ENCODE measurements at places on chromosomes 1 and 21.

DNA sequence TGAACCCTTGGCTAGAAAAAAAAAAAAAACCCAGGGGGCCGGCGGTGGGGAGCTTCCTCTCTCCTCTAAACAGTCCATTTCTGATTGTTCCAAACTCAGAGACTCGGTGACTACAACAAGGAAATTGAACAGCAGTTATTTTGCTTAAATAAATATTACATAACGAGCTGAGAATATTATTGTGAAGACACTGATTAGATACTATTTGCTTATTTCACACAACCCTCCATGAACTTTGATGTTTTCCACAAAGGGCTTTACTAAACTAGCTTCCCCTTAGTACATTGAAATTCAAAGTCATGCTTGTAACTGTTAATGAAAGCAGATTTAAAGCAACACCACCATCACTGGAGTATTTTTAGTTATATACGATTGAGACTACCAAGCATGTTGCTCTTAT lies at the start of gene CFHR5:
Gene CFHR5 (plus strand): TSS at position 279 of the 400 bp plus-strand sequence. CDS start 109 bp downstream, at position 388.
- no peaks in the 10 kb centered on the region for H3K4me1 ChIP-seq
- no peak within 1 kb of the TSS for H3K27ac ChIP-seq
- H3K36me3 ChIP-seq, result no peaks in the 10 kb centered on the region
- H3K4me3 ChIP-seq, result no peak within 1 kb of the TSS
- DNase-seq, result no peak
- no peaks in the 10 kb centered on the region for H3K27me3 ChIP-seq

GRCh38 chr1:220451532-220451931 lies 76.4 kb upstream of the MARK1 start:
- no peaks in the 10 kb centered on the region for H3K36me3 ChIP-seq
- no peak overlapping the region for H3K4me3 ChIP-seq
- no peaks in the 10 kb centered on the region for H3K4me1 ChIP-seq
- H3K27me3 ChIP-seq, result no peaks in the 10 kb centered on the region

DNA sequence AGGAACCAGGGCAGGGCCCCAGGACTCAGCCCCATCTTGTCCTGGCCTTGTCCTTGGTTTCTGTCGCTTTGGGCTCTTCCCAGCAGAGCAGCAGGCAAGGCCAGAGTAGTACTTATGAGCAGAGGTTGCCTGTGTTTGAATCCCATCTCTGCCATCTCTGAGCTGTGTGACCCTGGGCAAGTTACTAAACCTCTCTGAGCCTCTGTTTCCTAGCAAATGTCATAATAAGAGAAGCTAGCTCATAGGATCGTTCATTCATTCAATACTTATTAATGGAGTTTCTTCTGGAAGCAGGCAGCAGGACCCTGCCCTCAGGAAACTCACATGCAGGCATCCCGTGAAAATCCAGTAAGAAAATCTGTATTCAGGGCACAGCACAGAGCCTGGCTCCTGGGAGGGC lies 84.3 kb downstream of the FBXO2 start:
- H3K4me3 ChIP-seq, result no peak overlapping the region
- H3K27ac ChIP-seq, result no peak overlapping the region
- H3K27me3 ChIP-seq, result no peaks in the 10 kb centered on the region
- no peak for DNase-seq

GRCh38 chr1:234176000-234176399 lies 197.3 kb upstream of the COA6 start:
- H3K36me3 ChIP-seq, result no peaks in the 10 kb centered on the region
- DNase-seq, result no peak
- H3K4me3 ChIP-seq, result no peak overlapping the region
- H3K27ac ChIP-seq, result peak overlapping the region; percentile 51
- peaks cover 38% of the 10 kb centered on the region for H3K4me1 ChIP-seq
- H3K27me3 ChIP-seq, result no peaks in the 10 kb centered on the region

GRCh38 chr1:109335091-109335490 lies 28.3 kb upstream of the MYBPHL start:
- H3K27ac ChIP-seq, result no peak overlapping the region
- no peaks in the 10 kb centered on the region for H3K27me3 ChIP-seq
- no peak for DNase-seq
- no peak overlapping the region for H3K4me3 ChIP-seq
- no peaks in the 10 kb centered on the region for H3K4me1 ChIP-seq
- peaks cover 85% of the 10 kb centered on the region for H3K36me3 ChIP-seq

DNA sequence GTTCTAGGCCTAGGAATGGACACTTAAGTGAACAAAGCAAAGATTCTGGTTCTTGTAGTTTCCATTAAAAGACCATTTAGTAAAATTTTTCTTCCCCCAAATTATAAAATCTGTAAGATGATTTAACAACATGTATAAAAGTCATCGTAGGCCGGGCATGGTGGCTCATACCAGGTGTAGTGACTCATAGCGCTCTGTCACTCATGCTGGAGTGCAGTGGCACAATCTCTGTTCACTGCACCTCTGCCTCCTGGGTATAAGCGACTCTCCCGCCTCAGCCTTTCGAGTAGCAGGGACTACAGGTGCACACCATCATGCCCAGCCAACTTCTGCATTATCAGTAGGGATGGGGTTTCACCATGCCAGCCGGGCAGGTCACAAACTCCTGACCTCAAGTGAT lies 9.1 kb downstream of the ASPM start:
- no peak for DNase-seq
- no peaks in the 10 kb centered on the region for H3K27me3 ChIP-seq
- no peak overlapping the region for H3K27ac ChIP-seq
- H3K4me3 ChIP-seq, result no peak overlapping the region

DNA sequence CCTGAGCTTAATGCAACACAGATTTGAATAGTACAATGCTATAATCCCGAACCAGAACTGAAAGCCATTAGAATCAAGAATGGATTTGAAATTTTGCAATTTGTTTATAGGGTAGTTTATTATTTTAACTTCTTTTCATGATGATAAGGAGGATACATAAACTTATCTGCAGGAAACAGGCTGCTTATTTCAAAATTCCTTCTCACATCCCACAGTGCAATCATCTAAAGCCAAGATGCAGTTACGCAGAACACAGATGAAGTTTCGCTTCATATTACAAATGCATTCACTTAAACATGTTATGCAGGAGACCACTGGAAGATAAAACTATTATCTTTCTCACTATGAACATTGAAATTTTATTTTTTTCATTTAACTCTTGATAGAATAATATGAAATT lies 1019.6 kb downstream of the PLA2G4A start:
- H3K4me1 ChIP-seq, result no peaks in the 10 kb centered on the region
- H3K27ac ChIP-seq, result no peak overlapping the region
- H3K36me3 ChIP-seq, result no peaks in the 10 kb centered on the region
- H3K27me3 ChIP-seq, result no peaks in the 10 kb centered on the region
- no peak overlapping the region for H3K4me3 ChIP-seq

DNA sequence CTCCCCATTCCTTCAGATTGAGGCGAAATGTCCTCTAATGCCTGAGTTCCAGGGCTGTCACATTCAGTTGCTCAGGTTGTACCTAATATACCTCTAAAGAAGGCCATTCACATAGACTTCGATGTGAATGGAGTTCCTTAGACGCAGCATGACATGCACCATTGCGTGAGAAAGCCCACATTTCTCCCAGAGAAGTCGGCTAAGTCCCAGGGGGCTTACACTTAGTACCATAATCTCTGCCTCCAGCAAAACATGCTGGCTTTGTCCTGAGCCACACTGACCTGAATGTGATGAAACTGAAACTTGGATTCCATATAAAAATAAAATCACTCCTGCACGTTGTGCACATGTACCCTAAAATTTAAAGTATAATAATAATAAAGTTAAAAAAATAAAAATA lies 23.2 kb upstream of the SLC2A1 start:
- no peak for DNase-seq
- H3K27me3 ChIP-seq, result peaks cover 13% of the 10 kb centered on the region
- no peak overlapping the region for H3K4me3 ChIP-seq
- H3K4me1 ChIP-seq, result no peaks in the 10 kb centered on the region
- H3K27ac ChIP-seq, result no peak overlapping the region
- H3K36me3 ChIP-seq, result no peaks in the 10 kb centered on the region
